RWPE1 (cell line): ENCODE measurements at places on chromosomes 6 and 20.

DNA sequence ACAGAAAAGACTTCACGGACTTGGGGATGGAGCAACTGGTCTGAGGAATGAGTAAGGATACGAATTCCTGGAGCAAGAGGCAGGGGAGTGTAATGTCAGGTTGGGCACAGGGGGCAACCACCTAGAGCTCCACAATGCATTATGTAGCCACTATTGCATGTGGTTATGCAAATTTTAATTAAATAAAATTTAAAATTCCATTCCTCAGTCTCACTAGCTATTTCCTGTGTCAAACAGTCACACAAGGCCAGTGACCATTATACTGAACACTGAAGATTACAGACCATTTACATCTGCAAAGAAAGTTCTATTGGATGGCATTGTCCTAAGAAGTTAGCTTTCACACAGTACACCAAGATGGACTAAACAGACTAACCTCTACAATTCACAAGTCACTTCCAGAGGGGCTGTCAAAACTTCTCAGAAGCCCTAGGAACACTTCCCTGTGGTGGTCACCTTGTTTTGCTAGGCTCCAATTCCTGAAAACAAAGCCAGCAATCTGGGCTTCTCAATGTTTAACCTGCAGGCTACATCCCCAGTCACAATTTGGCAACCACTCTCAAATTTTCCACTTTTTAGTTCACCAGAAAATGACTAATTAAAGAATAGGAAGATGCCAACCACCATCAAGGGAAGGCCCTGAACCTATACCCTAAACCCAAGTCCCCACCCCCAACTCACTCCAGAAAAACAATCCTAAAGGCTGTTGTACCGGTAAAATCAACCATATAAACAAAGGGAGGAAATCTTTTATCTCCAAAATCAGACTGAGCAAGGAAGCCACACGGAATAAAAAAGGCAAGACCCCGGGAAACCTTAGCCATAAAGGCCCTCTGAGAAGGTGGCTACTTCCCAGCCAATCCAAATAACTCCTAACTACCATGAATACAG is 34.2 kb upstream of the C20orf203 start:
- DNase-seq = no peak

DNA sequence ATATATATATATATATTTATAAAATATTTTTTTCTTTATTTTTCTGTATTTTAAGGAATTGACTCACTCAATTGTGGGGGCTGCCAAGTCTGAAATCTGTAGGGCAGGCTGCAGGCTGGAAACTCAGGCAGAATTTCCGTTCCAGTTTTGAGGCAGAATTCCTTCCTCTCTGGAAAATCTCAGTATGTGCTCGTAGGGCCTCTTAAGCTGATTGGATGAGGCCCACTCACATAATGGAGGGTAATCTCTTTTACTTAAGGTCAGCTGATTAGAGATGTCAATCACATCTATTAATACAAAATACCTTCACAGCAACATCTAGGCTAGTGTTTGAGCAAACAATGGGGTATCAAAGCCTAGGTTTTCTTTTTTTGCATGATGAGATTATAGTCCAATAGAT is 244.7 kb upstream of the RNF24 start:
- DNase-seq = no peak

- no peak for DNase-seq
Measured at GRCh38 chr20:6157345-6157744, 34.5 kb upstream of the FERMT1 start.

DNA sequence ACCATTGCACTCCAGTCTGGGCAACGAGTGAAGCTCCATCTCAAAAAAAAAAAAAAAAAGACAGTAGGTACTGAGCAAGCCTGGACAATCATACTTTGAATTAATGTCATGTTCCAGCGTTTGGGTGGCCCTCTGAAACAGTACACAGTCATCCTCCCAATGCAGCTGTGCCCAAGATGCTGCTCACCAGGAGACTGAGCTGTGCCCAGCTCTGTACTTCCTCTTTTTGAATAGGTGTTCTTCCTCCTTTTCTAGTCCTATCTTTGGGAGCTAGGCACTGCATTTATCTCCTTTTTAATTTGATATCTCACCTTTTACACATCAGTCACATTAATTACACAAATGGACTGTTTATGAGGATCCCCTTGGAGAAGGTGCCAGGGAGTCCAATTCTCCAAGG is 101.5 kb downstream of the RPP40 start:
- no peak for DNase-seq

DNA sequence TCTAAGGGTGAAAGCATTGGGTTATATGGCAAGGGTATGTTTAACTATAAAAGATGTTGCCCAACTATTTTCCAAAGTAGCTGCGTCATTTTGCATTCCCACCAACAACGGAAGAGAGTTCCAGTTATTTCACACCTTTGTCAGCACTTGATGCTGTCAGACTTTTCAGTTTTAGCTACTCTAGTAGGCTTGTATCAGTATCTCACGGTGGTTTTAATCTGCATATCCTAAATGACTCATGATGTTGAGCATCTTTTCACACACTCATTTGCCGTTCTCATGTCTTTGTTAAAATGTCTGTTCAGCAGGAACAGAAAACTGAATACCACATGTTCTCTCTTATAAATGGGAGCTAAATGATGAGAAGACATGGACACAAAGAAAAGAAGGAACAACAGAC is 122.3 kb downstream of the RNASET2 start:
- no peak for DNase-seq

DNA sequence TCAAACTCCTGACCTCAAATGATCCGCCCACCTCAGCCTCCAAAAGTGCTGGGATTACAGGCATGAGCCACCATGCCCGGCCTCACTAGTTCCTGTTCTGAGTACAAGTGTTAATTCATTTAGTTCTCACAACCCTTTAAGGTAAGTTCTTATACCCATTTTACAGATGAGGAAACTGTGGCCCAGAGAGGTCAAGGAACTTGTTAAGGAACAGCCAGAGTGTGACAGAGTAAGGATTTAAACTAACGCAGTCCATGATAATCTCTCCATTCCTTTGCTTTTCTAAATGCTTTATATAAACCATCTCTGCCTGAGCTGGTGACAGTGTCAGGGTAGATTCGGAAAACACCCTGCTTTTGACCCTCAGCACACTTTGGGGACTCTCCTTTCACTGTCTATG is 13.3 kb downstream of the FITM2 start:
- DNase-seq = no peak

GRCh38 chr20:36202891-36203338 is 33.4 kb upstream of the AAR2 start:
- peak; percentile 92 for DNase-seq

GRCh38 chr6:56842686-56843475 is 112.0 kb upstream of the BEND6 start:
- peak; percentile 21 for DNase-seq

DNA sequence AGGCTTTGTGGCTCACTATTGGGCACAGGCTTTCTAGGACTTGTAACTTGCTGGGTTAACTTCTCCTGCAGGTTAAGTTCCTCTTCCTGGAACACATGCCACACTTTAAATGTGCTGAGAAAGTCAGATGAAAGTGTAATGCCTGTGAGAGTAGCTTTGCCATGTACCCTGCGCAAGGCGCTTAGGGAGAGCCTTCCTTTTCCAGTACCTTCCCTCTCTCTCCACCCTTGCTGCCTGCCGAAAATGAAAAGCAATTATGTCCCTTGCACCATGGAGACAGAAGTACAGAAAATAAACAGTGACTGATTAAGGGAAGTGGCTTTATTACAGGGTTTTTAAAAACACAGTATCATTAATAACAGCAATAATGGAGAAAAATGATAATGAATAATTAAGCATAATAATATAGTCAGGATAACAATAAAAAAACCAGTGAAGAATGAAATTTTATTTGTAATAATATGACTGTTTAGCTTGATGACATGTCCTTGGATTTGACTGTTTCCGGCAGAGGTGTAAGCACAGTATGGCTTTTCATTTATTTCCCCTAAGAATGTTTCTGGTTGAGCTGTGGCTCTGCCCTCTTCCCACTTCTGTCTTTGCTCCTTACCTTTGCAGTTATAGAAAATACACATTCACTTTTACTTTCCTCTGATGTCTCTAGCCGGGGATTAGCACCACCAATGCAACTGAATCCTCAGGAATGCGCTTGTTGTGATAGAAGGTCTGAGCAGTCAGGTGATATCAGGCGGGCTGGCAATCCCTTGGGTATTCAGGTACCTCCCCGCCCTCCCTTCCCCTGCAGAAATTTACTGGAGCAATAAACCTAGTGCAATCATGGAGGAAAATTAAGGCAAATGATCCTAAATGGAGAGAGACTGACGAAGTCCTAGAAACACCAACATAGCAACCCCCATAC is 472.3 kb upstream of the CITED2 start:
- no peak for DNase-seq

GRCh38 chr6:49423817-49424216 is 39.2 kb downstream of the MMUT start:
- DNase-seq = peak; percentile 20

GRCh38 chr20:34511891-34512265 is 4.3 kb upstream of the DYNLRB1 start:
- no peak for DNase-seq

DNA sequence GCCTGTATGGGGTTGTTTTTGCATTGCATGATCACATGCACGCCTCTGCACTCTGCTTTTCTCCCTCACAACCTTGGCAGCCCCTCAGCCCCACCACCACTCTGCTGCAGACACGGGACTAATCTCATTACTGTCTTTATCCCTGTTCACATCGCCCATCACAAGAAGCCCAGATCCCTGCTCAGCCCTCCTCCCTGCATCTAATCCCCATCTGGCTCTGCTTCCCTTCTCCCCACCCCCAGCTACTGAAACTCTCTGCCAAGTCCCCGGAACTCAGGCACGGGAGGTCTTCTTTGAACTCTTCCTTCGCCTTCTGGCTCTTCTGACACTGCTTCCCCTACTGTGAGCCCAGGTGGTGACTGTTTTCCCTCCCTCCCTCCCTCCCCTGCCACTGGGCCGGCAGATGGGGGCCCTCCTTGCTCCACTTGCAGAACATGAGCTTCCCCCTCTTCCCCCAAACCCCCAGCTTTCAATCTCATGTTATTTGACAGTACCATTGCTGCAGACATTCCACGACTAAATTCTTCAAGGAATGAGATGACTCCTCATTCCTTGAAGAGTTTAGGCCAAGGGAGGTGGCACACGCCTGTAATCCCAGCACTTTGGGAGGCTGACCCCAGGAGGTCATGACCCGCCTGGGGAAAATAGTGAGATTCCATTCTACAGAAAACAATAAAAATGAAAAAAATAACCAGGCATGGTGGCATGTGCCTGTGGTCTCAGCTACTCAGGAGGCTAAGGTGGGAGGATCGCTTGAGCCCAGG is 21.9 kb upstream of the TULP1 start:
- no peak for DNase-seq

DNA sequence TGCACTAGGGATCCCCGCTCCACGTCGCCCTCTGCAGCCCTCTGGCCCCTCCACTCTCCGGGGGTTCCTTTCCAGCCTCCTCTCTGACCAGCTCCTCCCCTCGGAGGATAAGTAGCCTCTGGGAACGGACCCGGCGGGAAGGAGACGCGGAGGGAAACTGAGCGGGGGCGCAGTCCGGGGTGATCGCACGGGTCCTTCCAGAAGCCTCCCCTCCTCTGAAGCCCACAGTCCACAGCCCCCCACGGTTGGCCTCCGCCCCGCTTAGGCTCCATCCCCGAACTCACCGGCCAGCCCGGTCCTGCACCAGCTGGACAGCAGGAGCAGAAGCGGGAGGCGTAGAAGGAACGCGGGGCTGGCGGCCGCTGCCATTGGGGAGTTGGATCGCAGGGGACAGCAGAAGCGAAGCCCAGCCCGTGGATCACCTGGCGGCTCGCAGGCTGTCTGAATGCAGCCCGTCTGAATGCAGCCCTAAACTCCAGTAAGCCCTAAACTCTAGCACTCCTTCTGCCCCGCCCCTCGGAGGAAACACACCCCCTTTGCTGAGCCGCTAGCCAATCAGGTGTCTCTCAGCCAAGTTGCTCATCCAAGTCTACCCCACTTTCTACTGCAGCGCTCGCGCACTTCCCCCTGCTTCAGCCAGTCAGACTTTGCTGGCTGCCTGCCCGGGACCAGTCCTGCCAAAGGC is at the start of gene RAET1G:
TSS of gene RAET1G (minus strand) at position 480 of the 685 bp plus-strand sequence. CDS start at position 369, 111 bp downstream.
- DNase-seq = peak; percentile 98

GRCh38 chr6:170222498-170223471 is 68.1 kb downstream of the DLL1 start:
- no peak for DNase-seq

GRCh38 chr6:84492241-84493165 is 265.1 kb upstream of the CEP162 start:
- no peak for DNase-seq

GRCh38 chr20:6707321-6707831 is 60.1 kb upstream of the BMP2 start:
- DNase-seq = no peak
